ENCODE measurements at places on chromosomes 16 and 17. TPM values are rescaled to one million over a fixed set of nuclear protein-coding genes. Genes with fewer than 3 reads are reported as not detected.

The MT3 gene
- total RNA-seq = 3.8 TPM

The MYO15A gene
- 0.45 TPM for total RNA-seq

The TGFB1I1 gene
- 13.6 TPM for total RNA-seq

The ACSM2A gene
- not detected for total RNA-seq

DNA sequence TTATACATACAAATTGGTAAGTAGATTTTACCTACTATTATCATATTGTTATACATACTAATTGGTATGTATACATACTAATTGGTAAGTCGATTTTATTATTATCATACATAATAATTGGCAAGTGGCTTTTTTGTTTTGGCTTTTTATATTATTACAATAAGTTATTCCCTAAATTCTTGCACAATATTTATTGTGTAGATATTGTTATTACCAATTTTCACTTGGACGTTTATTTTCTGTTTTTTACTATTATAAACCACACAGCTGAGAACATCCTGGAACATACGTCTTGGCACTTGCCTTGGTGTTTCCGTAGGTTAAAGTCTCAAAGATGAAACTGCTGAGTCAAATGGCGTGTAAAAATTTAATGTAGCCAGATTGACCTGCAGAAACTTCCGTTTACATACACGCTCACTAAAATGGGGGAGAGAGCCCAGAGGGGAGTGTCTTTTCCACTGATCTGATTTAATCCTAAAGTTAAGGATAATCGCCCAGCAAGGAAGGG, 18.9 kb downstream of the GNGT2 start:
- DNase-seq = no peak

- DNase-seq = no peak
Measured at GRCh38 chr16:1096169-1097082, at the start of gene C1QTNF8. C1QTNF8 (minus strand) TSS chr16:1096244; CDS start chr16:1094922, 1,322 bp downstream.

GRCh38 chr17:57671667-57672632, 73.1 kb downstream of the CCDC182 start:
- peak; percentile 82 for DNase-seq

DNA sequence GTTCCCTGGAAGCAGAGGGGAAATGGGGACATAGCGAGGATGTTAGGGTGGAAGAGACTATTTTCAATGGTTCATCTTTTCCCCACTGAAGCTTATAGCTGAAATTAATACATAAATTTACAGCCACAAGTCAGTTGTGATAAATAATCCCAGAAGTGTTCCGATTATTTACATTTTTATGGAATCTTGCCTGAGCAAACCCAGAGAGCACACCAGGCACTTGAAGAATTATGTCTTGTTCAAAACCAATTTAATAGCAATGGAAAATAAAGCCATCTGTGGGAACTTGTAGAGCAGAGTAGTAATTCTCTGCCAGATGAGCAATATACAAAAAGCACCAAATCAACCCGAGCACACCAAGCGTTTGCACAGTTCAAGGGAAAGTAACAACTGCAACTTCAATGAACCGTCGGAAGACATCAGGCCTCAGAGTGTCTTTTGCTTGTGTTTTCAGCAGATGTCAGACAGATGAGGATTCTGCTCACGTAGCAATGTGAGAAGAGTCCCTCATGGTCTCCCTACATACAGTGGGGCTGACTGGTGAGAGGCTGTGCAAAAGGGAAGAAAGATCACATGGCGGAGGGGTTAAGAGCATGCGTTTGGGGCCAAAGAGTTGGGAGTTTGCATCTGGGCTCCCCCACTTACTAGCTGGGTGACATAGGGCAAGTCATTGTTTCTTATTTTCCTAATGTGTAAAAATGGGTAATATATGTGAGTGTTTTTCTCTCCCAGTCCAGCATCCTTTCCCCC, 148.7 kb upstream of the HS3ST2 start:
- DNase-seq = no peak

DNA sequence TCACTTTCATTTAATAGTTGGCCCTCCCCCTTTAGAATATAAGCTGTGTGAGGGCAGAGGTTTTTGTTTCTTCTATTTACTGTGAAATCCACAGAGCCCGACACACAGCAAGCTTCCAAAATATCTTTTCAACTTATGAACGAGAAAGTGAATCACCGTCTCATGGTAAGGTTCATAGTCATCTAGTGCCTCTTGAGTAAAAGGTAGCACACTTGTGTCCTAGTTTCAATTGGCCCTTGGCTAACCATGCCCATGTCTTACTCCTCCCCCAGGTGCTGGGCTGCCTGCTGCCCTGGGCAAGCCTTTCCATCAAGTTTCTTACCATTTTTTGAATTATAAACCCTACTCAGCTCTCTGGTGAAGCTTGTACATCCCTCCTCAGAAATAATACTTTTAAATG, 12.4 kb upstream of the GP2 start:
- no peak for DNase-seq

All from left ventricle myocardium superior (tissue), 1 donor.